ENCODE measurements at places on chromosomes 4 and X.

DNA sequence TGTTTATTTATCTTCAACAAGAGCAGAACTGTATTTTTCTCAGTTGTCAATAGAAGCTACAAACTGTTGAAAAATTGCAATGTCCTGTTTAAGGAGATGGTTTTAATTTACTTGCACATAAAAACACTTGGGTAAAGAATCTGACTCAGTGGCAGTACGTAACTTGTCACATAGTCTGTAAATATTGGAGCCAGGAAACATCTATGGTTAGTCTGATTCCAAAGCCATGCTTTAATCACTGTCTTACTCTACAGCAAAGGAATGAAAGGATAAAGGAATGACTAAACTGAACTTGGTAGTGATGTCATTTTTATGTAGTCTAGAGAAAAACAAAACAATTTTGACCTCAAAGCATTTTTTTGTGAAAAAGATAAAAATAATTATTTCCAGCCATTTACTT, 537.2 kb downstream of the STIM2 start:
- DNase-seq, result no peak

- no peak for DNase-seq
Measured at GRCh38 chr4:126630230-126630629, 1002.5 kb upstream of the INTU start.

DNA sequence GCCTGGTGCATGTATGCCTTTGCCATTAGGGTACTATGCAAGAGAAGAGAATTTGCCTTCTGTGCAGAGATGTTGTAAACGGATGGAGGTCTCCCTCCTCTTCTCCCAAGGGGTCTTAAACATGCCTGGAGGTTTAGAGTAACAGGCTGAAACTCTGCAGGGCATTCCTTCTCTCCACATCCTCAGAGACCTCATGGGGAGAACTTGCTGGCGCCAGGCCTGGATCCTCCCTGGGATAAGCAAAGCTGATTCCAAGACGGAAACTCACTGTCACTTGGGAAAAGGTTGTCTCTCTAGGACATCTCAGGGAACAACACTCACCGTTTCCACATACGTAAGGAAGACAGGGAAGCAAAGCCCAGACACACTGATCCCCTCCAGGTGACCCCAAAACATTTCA, 76.9 kb upstream of the GPM6B start:
- DNase-seq, result no peak

GRCh38 chr4:7032596-7032995, 10.6 kb upstream of the TADA2B start:
- no peak for DNase-seq

GRCh38 chrX:109902665-109903064, 100.2 kb upstream of the TMEM164 start:
- no peak for DNase-seq

- no peak for DNase-seq
Measured at GRCh38 chr4:89939994-89940393, 45.3 kb downstream of the MMRN1 start.
